ENCODE measurements at places on chromosomes 5 and 9. TPM values are rescaled to one million over a fixed set of nuclear protein-coding genes. Genes with fewer than 3 reads are reported as not detected.

Gene PCDHB4
- polyA plus RNA-seq, result not detected

Gene CBY3
- polyA plus RNA-seq, result 0.56 TPM

Gene PAPPA
- not detected for polyA plus RNA-seq

Gene DCAF10
- 36.7 TPM for polyA plus RNA-seq

Gene ARHGEF28
- polyA plus RNA-seq, result not detected

Gene NTNG2
- 1.4 TPM for polyA plus RNA-seq

Gene PSD2
- polyA plus RNA-seq, result not detected
